Fibroblast of the conjunctiva (primary cell): ENCODE measurements at places on chromosomes 6 and 20.

DNA sequence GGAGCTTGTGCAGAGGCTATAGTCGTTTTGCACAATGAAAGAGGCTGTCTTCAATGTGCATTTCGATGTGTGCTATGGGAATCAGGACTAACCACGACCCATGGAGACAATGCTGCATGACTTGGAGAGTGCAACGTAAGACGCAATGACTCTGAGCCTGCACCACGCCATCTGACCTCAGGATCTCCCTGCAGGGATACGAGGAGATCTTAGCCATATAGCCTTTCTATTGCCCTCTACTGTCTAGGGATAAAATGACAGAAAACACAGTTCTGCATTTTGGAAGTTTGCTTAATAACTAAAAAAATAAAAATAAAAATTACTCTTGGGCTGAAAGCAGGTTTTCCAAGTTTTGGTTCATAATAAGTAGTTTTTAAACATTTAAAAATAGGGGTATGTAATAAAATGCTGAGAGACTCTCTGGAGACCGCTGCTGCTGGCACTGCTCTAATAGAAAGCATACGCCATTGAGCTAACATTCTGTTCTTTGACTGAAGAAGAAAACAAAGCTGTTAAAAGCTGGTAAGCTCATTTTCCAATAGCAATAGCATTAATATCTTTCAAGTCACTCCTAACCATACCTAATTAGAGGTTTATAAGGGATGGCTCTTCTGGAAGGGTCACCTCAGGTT, 87.2 kb downstream of the PDE7B start:
- DNase-seq = peak; percentile 72

DNA sequence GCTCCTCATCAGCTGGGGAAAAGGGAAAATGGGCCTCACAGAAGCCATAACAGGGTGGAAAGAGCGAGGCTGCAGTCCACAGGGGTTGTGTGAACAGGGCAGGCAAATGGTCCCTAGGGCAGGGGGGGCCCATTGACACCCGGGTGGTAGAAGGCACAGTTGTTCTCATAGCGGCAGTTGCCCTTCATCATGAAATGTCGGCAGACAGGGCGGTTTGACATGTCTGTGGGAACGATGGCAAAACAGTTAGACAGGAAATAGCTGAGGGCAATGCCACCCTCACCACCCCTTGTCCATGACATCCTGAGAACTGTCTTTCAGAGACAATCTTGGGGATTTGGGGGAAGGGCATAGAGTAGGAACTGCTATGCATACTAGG, 15.6 kb downstream of the PPP1R10 start:
- no peak for DNase-seq

- DNase-seq = no peak
These were observed 82.3 kb upstream of the KCNG1 start for GRCh38 chr20:51104960-51105920.

GRCh38 chr20:60921022-60921622, 330.9 kb upstream of the CDH4 start:
- DNase-seq = no peak

- no peak for DNase-seq
These were observed 26.4 kb downstream of the ABHD12 start for GRCh38 chr20:25364180-25364788.

DNA sequence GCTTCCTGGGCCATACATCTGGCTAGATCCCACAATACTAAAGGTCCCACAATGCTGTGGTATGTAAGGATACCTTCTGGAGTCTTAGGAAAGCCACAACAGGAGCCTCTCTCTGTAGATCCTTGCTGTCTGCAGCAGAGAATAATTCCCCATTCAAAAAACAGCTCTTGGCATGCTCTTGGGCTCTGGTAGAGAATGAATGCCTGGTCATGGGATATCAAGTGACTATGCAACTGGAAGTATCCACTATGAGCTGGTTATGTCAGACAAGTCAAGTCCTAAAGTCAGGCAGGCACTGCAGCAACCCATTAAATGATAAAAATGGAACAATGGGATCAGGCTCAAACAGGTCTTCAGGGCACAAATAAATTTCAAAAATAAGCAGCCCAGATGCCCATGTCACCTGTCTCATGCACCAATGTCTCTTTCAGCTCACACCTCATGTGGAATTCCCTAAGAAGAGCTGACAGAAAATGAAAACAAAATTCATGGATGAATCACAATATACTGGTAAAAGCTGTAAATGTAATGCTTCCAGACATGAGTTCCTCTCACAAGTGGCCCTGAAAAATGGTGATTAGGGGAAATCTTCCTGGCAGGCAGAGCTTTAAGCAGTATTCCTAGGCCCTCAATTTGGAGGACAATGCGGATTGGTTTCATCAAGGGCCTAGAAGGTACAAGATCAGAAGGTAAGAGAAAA, 4.3 kb downstream of the AK9 start:
- DNase-seq = no peak

DNA sequence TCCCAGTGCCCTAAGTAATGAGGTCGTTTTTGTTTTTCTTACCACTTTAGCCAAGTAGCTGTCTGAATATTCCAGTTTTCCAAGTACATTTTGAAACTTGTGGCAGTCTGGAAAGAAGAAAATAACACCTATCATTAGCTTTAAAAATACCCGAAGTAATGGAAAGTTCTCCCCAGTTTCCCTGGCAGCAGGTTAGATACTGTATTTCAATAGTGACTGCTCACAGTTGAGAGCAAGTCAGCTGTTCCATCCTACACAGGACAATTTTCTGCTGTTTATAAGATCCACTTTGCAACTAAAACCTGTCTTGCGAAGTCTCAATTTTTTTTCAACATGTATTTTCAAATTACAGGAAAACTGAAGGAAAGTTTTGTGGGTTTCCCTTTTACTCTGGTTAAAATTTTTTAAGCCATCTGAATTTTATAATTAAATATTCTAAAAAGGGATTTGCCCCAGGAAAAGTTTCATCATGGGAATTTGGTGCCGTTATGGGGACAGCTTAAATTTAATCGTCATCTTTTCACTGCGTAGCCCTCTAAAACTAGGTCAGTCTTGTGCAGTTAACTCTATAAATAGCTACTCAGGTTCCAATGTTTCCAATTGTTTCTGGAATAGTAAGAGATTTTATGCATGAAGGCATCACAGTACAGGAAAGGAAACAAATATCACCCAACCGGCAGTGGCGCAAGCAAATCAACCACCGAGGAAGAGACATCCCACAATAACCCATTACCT, 96.9 kb downstream of the MBOAT1 start:
- DNase-seq = no peak

- peak; percentile 53 for DNase-seq
These were observed 60.4 kb upstream of the KLHL31 start for GRCh38 chr6:53725791-53726575.

GRCh38 chr6:20763296-20763695, 229.0 kb downstream of the CDKAL1 start:
- DNase-seq = no peak

DNA sequence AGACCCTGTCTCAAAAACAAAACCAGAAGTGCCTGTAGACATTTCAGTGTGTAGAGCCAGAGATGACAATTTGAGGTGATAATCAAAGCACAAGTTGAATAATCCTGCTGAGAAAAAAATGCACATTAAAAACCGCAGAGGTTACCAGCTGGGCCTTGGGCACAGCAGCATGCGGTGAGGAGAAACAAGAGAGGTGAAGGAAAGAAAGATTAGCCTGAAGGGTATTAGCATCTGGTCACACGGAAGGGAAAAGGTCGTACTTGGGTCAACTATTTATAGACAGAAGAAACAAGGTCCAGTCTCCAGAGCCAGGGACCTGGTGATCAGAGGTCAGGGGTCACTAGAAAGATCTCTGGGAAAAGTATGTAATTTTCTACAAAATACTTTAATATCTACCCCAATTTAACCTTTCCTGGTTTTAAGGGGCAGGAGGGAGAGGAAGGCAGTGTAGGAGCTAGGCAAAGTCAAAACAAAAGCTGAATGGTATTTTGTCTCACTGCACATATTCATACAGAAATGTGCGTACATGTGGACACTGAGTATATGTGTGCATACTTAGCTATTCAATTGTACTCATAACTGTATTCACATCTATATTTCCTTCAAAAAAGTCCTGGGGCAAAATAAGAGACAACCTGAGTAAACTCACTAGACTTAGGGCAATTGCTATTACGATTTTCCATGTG, 10.1 kb downstream of the MAP7 start:
- no peak for DNase-seq

DNA sequence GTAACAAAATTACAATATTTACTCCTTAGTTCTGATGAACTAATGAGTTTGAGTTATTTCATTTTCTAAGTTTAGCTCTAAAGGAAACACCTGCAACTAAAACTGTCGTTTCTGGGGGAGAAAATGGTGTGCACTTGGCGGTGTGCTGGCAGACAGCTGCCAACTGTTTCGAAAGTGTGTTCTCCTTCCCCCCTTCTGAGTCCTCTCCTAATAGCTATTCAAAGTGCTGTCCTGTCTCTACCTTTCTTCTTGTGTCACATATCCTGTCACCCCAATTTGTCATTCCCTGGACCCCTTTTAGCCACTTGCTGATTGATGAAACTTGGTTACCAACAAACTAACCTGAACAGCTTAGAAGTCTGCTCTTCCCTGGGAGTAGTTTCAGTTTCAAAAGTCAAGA, 4.9 kb upstream of the UBE2J1 start:
- no peak for DNase-seq

GRCh38 chr6:99099243-99099642, 151.5 kb upstream of the FBXL4 start:
- no peak for DNase-seq

DNA sequence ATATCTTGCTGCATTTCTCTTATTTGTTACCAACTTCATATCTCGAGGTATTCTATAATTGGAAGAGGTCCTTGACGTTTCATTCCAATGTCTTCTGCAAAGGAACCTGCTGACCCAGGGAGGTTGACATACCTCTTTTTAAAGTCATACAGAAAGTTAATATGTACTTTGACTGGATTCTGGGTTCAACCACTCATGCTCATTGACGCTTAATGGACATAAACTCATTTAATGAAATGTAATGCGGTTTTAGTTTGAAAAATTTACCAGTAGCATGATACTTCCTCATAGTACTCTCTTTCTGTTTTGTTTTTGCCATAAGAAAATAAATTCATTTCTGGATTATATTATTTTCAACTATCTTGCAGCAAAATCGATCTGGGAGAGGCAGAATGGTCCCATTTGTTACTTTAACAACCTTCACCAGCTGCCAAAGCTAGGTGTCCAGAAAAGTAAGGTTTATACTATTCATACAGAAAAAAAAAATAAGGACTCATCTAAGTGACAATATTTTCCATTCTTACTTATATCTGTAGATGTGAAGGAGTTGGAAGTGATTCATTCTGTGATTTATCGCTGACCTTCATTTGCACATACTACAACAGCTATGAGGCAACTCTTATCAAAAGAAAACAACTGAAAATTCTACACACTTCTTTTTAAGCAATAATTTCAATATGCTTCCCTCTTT, 101.6 kb downstream of the ATXN1 start:
- DNase-seq = no peak
